ENCODE measurements at places on chromosomes 4 and X.

GRCh38 chr4:11724731-11725130, 296.0 kb upstream of the HS3ST1 start:
- peak; percentile 21 for DNase-seq

GRCh38 chr4:57652779-57653178, 542.6 kb upstream of the IGFBP7 start:
- DNase-seq = no peak

- DNase-seq = peak; percentile 61
Measured at GRCh38 chrX:103533511-103534216, 14.4 kb upstream of the RAB40A start.

- peak; percentile 32 for DNase-seq
Measured at GRCh38 chrX:12901486-12901885, 4.9 kb upstream of the TLR8 start.

- no peak for DNase-seq
Measured at GRCh38 chr4:168092176-168092712, at the start of gene ANXA10. Gene ANXA10, plus strand, starts transcription at chr4:168092537. Its CDS starts 164 bp downstream, at chr4:168092701.

DNA sequence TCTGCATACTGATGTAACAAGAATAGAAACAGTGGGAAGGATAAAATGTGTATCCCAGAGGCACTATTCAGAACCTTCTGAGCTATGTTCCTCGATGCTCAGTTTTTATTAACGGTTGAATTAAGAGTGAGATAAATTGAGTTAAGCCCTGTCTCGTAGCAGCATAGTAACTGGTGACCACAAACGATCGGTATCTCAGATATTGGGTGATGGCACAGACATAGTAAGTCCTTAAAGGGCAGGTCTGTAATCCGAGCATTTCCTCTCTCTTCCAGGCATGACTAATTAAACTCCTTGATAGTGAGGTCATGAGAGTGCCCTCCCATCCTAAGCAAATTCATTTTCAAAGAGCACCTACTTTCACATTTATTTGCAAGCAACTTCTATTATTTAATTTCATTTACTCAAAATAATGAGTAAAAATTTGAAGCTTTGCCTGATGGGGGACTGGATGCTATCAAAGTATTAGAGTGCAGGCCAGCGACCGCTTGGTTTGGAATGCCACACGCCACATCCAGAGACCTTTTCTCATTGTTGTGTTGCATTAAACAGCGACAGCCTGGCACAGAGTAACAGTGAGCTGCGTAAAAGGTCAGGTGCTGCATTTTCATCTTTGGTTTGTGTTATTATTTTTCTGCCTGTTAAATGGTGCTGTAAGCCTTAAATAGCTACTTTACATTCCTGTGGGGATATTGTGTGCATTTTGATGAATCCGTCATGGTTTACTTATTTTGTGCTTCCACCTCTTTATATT, 101.9 kb downstream of the PCDH7 start:
- peak; percentile 65 for DNase-seq

GRCh38 chr4:155509555-155509954, 132.8 kb upstream of the MAP9 start:
- DNase-seq = peak; percentile 16

- DNase-seq = no peak
Measured at GRCh38 chrX:132843363-132843762, 115.1 kb downstream of the HS6ST2 start.

DNA sequence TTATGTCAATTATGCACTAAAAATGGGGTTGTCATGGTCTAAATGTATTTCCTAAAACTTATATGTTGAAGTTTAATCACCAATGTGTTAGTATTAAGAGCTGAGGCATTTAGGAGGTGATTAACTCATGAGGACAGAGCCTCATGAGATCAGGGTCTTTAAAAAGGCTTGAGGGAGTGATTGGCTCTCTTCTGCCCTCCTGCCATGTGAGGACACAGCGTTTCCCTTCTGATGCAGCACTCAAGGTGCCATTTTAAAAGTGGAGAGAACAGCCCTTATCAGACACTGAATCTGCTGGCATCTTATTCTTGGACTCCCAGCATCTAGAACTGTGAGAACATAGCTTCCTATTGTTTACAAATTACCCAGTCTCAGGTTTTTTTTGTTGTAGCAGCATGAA, 581.7 kb downstream of the KCNIP4 start:
- no peak for DNase-seq

GRCh38 chr4:34220601-34221000, 2023.7 kb downstream of the ARAP2 start:
- no peak for DNase-seq

DNA sequence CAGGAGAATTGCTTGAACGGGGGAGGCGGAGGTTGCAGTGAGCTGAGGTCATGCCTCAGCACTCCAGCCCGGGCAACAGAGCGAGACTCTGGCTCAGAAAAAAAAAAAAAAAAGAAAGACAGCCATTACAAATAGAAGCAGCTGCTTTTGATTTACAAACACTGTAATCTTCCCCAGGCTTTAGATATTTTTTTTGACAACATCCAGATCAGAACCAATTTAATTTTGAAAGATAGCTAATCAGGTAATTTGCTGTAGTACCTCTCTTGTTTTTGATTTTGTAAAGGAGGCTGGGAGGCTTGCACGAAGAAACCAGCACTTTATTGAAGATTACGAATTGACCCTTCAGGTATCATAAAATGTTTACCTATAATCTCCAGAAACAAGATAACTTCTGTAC, 107.0 kb downstream of the LDB2 start:
- no peak for DNase-seq

DNA sequence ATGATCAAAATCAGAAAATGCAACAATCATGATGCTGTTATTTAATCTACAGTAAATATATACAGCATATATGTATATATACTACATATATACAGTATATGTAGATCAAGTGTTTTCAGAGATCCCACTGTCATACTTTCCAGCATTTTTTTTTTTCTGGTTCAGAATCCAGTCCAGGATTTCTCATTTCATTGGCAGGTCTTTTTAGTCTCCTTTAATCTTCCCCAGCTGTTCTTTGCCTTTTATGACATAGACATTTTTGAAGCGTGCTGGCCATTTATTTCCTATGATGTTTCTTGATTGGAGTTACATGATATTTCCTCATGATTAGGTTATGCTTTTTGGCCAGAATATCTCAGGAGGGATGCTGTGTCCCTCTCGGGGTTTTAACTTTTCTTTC, 92.0 kb upstream of the TLR2 start:
- DNase-seq = no peak

- DNase-seq = no peak
Measured at GRCh38 chr4:4755306-4755705, 104.2 kb upstream of the MSX1 start.

- DNase-seq = no peak
Measured at GRCh38 chr4:100284129-100284880, 94.0 kb upstream of the DDIT4L start.

DNA sequence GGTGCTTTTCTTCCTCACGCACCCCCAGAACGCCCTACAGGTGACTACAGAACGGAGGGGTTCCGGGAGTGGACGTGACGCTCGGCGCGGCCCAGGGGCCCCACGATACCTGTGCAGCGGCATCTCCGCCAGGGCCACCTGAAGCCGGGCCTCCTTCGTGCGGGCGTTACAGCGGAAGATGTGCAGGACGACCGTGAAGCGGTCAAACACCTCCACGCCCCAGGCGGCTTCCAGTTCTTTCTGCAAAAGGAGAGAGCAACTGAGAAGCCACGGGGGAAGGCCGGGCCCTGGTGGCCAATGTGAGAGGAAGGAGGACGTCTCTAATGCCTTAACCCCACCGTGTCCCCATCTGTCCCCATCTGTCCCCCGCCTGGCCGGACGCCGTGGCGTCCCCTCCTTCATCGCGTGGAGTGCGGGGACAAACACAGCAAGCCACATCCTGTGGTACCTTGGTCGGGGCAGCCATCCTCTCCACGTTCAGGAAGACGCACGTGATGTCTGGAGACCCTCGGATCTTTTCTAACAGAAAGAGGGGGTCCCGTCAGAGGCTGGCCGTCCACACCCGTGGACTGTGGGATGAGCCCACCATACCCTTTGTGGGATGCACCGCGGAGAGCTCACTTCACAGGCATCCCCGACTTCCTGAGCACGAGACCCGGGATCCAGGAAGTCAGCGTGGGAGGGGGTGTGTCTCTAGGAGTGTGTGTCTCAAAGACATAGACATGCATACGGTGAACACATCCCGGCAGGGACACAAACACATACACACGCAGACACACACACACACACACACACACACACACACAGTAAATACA, 3.6 kb downstream of the GTPBP6 start:
- no peak for DNase-seq

DNA sequence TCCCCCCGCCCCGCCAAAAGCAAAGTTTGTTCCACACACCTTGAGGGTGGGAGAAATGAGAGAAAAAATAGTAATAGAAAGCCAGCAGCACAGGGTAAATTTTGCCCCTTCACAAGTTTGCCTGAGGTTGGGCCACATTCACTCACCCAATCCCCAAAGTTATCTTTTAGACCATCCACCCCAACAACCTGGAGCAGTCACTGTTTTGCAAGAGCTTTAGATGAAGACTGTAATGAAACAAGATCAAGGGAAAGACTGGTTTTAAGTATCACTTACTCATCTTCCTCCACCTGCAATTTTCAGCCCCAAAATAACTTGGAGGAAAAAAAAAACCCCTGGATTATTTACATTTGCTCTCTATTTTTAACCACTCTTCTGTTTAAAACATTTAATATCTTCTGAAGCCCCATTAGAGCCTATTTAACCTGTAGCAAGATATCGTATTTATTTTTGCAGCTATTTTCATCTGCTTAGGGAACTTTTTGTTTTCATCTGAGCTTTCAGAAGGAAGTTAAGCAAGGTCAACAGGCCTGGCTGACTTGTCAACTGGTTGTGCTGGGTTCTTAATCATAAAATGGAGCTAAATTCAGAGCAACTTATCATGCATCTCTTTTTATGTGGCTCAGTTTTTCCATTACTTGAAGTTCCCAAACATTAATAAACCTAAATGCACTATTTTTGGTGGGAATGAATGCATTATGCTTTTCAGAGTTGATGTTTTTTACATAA, 24.6 kb upstream of the TBL1X start:
- no peak for DNase-seq

- peak; percentile 24 for DNase-seq
Measured at GRCh38 chrX:905848-906566, 275.4 kb downstream of the SHOX start.

- DNase-seq = no peak
Measured at GRCh38 chr4:57865264-57865663, 755.1 kb upstream of the IGFBP7 start.

GRCh38 chr4:79047316-79047715, 108.1 kb upstream of the PAQR3 start:
- DNase-seq = no peak

DNA sequence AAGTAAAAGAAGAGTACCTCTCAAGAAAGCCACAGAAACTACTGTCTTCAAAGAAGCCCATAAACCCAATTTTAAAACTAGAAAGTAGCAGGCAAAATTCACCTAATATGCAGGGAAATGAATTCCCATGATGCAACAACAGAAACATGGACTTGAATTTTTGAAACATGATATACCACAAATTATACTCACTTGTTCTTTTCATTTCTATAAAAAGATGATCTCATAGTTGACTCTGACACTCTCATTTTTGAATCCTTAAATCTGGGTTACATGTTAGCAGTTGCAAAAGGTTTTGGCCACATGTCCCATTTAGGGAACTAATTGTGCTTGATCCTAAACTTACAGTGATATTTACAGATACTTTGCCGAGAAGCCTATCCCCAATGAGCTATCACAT, 1130.8 kb downstream of the FAT4 start:
- DNase-seq = no peak

GRCh38 chrX:21408788-21409187, 34.6 kb downstream of the CNKSR2 start:
- peak; percentile 61 for DNase-seq

- DNase-seq = no peak
Measured at GRCh38 chr4:8855818-8856245, 15.8 kb downstream of the HMX1 start.

DNA sequence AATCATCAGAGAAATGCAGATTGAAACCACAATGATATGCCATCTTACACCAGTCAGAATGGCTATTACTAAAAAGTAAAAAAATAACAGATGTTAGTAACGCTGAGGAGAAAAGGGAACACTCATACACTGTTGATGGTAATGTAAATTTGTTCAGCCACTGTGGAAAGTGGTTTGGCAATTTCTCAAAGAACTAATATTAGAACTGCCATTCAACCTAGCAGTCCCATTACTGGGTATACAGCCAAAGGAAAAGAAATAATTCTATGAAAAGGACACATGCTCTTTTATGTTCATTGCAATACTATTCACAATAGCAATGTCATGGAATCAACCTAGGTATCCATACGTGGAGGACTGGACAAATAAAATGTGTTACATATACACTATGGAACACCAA, 566.3 kb downstream of the STPG2 start:
- no peak for DNase-seq

GRCh38 chr4:106245176-106245575, 70.8 kb downstream of the TBCK start:
- DNase-seq = no peak

DNA sequence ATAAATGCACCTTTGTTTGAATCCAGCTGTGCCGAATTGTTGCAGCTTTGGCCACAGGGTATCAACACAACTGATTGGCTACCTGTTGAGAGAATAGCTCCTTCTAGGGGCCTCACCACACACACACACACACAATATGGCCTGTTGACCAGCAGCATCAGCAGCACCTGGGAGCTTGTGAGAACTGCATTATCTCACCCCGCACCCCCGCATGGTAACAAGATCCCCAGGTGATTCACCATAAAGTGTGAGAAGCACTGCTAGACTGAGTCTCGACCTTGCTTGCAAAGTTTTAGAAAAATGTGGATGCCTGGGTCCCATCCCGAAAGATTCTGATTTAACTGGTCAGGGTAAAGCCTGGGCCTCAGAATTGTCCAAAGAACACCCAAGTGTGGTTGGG, 176.9 kb upstream of the PRPS2 start:
- DNase-seq = no peak

- no peak for DNase-seq
Measured at GRCh38 chrX:18757956-18758932, 50.8 kb downstream of the PPEF1 start.

GRCh38 chrX:3522101-3522650, 175.7 kb upstream of the MXRA5 start:
- peak; percentile 95 for DNase-seq

DNA sequence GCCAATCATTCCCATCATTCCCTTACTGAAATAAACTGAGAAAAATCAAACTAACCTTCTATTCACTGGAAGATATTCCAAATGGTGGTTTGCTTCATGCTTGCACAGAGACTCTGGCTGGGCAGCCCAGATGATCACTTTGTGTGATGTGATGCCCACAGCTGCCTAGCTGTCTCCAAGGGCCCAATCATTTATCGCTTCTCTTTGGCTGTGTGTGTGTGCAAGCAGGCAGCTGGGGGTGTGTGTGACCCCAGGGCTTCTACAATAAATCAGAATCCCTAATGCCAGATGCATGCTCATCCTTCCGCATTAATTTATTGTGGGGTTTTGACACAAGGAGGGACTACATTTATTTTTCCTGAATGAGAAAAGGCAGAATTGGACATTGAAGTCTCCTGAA, 140.1 kb upstream of the NDP start:
- DNase-seq = no peak

GRCh38 chr4:74308215-74308614, at the start of gene EPGN:
Gene EPGN, plus strand, starts transcription at chr4:74308470. Its CDS starts 64 bp downstream, at chr4:74308534.
- DNase-seq = peak; percentile 30

Measured in fibroblast of skin of abdomen (primary cell).